Mesothelial cell of epicardium (in vitro differentiated cells): ENCODE measurements at places on chromosomes 16 and 17. TPM values are rescaled to one million over a fixed set of nuclear protein-coding genes. Genes with fewer than 3 reads are reported as not detected.

SLC4A1 gene
- total RNA-seq: not detected in 3 replicates

DHRS7C gene
- not detected in 3 replicates for total RNA-seq

RNF227 gene
- total RNA-seq: 3.0 to 3.4 TPM (median 3.1 TPM) in 3 replicates

LLGL2 gene
- 29.8 to 33.1 TPM (median 31.9 TPM) in 3 replicates for total RNA-seq

CPHXL2 gene
- not detected in 3 replicates for total RNA-seq

NOG gene
- 13.2 to 13.7 TPM (median 13.4 TPM) in 3 replicates for total RNA-seq

HSD17B2 gene
- 2.7 to 3.1 TPM (median 2.7 TPM) in 3 replicates for total RNA-seq

CCT6B gene
- 3.2 to 3.5 TPM (median 3.3 TPM) in 3 replicates for total RNA-seq

CDRT4 gene
- 34.1 to 39.7 TPM (median 34.8 TPM) in 3 replicates for total RNA-seq

SLC5A11 gene
- total RNA-seq: 0.22 to 0.32 TPM in 2 of 3 replicates, not detected in the other

FBXW10 gene
- total RNA-seq: 0.16 to 0.42 TPM (median 0.18 TPM) in 3 replicates

CCL7 gene
- total RNA-seq: not detected in 3 replicates

DNA sequence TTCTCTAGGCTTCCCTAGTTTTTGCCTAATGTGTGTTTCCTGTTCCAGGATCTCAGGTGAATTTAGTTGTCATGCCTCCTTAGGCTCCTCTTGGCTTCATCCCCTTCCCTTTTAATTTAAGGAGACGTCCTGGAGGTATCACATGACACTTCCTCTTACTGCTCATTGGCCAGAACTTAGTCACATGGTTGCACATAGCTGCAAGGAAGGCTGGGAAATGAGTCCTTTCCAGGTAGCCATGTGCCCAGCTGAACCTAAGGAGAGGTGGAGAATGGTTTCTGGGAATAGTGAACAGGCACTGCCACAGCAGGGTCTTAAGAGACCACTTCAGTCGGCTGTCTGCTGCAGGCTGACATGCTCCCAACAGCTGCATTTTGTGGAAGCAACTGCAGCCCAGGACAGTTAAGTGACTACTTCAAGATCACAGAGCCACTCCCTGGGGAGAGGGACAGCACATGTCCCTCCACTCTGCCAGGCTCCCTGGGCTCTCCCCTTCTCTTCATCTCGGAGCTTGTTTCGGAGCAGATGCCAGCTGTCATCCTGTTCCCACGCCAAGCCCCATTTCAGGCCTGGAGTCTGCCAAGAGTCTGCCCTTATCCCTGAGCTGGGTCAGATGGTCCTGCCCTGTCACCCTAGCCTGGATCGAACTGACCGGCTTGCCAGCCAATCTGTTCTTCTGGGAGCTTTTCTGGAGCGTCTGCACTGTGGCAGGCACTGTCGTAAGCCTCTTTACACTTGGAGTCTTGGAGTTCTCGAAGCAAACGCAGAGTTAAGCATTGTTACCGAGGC lies 81.4 kb upstream of the FOXF1 start:
- DNase-seq: no peak

GRCh38 chr16:48813485-48813884 lies 203.5 kb upstream of the N4BP1 start:
- no peak for DNase-seq

DNA sequence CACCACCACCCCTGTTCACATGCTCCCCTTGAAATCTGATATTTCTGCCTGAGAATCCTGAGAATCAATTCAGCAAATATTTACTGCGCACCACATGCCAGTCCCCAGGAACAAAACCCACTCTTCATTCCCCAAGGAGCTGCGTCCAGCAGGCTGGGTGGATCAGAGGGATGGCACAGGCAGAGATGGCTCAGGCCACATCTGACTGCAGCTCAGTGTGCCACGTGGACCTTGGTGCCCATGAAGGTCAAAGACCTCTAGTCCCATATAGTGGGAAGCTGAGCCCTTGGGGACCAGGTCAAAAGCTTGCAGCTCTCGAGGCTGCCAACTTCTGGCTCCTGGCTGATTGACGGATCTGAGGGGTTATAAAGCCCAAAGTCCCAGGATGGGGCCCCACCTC lies 31.8 kb downstream of the CD300LF start:
- no peak for DNase-seq

DNA sequence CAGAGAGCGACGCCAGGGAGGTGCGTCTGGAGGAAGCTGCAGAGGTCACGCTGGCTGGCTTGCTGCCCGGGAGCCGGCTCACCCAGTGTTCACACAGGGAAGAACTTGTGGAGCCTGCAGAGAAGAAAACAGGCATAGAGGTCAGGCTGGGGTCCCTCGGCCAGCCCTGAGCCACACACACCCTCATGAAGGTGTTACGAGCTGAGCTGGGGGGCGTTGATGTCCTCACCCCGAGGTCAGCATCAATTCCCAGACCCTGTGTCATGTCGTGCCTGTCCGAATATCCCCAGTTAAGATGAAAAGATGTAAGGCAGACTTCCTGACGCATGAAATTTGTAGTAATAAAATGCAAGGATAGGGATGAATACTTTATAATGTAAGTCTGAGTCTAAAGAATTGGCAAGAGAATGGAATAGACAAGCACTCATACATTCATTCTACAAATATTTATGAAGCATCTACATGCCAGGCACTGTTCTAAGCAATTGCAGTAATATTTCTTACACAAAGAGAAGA lies 77.1 kb downstream of the USP31 start:
- DNase-seq: no peak

- DNase-seq: no peak
Observed at GRCh38 chr16:57723170-57723569, 12.4 kb upstream of the KATNB1 start.

- peak; percentile 61 for DNase-seq
Observed at GRCh38 chr16:54286090-54286365, 559 bp downstream of the IRX3 start.

DNA sequence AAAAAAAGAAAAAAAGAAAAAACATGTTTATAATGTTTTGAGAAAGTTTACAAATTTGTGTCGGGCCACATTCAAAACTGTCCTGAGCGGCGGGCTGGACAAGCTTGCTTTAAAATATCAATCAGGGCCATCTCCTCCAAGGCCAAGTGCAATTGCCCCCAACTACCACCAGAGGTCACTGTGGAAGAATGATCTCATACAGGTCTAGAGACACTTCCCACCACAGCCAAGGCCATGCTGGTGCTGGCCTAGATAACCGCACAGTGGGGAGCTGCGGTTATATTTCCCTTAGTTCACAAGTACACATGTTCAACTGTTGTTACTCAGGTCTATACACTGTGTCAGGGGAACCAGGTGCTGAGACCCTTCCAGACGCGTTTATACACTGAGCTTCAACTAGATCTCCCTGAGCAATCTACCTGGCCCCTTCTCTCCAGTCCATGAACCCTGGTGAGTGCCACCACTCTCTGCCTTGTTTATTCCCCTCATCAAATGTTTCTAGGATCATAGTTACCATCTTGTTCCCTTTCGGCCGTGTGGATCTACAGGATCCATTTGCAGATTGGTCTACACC lies 83.8 kb upstream of the CCL2 start:
- DNase-seq: no peak

DNA sequence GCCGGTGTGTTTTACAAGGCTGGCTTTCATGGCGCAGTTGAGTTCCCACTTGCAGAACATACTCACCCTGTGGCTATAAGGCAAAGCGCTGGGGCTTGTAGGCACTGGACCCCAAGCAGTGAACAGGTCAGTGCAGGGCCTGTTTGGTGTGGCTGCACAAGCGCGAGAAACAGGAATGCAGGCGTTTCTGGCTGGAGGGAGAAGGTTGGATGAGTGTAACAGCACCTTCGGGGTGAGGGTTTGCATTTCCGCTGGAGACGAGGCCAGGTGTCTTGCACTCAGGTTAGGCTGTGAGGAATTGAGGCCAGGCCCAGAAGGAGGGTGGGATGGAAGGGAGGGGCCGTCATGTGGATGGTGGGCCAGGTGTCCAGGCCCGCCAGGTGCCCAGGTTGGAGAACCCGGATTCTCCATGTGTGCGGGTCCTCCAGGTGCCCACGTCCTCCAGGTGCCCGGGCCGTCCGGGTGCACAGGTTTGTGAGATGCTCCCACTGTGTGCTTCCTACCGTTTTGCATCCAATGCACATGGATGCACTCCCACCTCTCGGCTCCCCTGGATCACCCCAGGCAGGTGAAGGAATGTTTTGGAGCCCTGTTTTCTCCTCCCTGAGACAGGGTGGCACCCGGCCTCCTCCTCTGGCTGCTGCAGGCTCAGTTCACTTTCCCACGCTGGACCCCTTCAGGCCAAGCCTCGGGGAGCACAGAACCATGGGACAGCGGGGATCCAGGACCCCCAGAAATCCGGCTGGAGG lies 46.0 kb downstream of the SLC7A5 start:
- no peak for DNase-seq

DNA sequence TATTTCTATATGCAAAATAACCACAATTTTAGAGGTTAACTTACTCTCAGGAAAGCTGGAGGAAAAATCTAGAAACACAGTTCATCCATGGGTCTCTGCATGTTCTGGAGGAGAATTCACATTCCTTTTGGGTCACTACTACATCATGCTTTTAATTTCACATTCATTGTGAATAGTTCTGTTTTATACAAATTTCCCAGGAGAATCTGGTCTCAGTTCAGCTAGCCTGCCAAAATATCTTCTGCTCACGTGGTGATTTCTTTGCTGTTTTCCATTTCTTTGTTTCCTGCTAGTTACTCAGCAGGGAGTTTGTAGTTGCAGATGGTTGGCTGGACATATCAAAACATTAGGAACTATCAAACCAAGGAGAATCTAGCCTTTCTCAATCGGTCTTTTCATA lies at the start of gene ABCA9:
Gene ABCA9, minus strand, starts transcription at position 106 of the 400 bp plus-strand sequence. CDS start 9,801 bp downstream, outside the sequence.
- DNase-seq: no peak

DNA sequence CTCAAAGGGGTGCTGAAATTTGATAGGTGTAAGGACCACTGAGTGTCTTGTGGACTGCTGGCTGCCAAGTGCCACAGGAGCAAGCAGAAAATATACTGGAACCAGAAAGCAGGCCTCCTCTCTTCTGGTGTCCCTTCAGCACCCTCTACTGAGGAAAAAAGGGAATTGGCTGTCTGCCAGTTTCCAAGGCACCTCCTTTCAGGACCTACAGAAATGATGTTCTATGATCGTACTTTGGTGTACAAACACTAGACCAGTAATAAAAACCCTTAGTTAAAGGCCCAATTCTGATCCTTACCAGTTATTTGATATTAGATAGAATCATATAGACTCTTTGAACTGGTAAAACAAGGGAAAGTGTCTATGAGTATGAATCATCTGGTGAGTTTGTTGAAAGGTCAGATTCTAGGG lies 35.8 kb upstream of the BCAS3 start:
- DNase-seq: peak; percentile 63

GRCh38 chr17:76274112-76274956 lies 9.2 kb downstream of the UBALD2 start:
- no peak for DNase-seq

DNA sequence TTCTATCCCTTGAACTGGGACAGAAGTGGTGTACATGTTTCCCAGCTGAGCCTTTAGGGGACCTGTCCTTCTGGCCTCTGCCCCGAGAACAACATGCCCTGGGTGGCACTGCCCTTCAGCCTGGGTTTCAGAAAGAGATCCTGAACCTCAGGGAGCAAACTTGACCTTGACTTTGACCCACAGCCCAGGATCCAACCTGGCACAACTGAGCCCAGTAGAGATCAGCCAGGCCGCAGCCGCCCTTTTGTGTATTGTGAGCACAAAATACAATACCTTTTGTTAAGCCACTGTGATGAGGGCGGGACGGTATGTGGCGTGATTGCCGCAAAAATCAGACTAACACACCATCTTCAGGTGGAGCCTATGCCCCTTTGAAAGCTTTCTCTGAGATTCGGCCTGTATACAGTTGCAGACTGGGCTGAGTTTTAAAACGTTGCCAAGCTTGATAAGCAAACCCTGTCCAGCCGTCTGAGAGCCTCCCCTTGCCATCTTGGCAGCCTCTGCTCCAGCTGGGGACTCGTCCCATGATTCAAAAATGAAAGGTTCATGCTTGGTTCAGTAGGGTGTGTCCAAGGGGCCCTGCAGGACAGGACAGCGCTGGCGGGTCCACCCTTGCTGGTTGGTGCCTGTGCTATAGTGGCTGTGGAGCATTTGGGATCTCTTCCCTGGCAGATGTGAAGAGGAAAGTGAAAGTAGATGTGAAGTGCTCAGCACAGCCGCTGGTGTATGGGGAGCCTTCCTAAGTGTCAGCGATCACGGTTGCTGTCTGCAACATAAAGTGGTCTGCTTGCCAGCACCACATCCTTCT lies 40.3 kb downstream of the FOXL1 start:
- no peak for DNase-seq

DNA sequence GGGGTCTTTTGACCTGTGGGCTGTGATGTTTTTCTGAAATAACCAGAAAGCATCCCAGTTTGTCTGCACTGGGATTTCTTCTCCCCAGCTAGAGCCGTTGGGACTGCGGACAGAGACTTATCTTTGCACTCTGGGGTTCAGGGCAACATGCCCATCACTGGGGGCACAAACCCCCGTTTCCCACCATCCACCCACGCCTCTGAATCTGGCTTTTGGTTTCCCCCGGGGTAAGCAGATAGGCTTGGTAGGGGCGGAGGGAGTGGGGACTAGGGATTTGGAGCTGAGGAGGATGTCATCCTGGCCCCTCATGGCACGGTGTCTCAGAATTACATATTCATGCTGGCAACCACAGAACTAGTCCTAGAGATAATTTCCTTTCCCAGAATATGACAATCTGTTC lies 68.6 kb downstream of the CCDC182 start:
- DNase-seq: peak; percentile 17

DNA sequence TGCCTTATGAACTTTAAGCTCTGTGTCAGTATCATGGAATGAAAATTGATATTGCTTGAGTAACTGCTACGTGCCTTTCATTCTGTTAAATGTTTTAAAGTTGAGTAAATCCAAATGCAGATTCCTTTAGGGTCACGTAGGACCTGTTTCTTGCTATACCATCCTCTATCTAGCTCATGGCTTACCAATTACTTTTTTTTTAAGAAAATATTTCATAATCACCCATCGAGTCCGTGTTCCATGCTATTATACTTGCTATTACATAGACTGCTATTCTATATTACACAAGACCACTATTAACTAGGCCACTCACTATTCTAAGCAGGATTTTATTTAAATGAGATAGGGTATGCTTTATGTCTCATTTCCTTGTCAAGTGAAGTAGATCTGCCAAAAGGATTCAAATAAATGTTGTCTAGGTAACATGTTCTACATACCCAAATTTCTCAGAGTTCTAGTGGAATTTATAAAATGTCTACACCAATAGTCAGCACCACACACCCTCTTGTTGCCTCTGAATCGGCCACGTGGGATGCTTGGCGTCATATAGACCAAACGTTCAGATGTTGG lies 11.9 kb downstream of the ANKFN1 start:
- DNase-seq: no peak

DNA sequence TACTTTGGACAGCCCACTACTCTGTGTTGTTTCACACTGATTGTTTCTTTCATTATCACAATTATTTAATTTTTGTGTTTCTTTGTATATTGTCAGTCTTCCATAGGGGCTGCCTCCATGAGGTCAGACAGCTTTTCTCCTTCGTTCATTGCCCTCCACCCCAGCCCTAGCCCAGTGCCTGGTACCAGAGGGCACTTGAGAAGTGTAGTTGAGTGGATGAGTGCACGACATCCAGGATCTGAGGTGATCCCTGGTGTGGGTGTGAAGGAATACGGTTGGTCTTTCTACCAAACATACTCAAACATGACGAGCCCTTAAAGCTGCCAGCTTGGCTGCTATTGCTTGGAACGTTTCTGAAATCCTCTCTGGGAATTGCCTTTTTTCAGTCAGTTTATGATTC lies 37.9 kb downstream of the DHRS7B start:
- peak; percentile 24 for DNase-seq
